ENCODE measurements at places on chromosomes 6 and 20.

- no peak for DNase-seq
Observed at GRCh38 chr6:52641826-52642225, 29.1 kb upstream of the TMEM14A start.

- DNase-seq = no peak
Observed at GRCh38 chr6:45631396-45631795, 253.7 kb upstream of the SUPT3H start.

- no peak for DNase-seq
Observed at GRCh38 chr6:148529010-148529409, 186.4 kb downstream of the SASH1 start.

DNA sequence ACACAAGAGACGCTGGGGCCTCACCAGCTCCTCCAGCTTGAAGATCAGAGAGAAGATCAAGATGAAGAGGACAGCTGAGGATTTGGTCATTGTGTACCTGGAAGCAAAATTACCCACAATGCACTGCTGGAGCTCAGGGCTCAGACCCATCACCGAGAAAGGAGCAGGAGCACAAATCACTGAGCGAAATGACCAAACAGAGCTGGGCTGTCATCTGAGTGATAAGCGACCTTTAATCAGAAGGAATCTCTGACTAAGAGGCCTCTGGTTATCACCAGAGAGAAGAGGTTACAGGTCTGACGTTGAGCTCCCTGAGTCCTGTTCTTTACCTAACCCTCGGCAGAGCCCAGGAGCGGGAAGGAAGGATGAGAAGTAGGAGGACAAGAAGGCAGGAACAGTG, 47.5 kb upstream of the CDH22 start:
- DNase-seq = no peak

GRCh38 chr6:165662749-165663376, at the start of gene PDE10A:
TSS of gene PDE10A (minus strand) at chr6:165663241. CDS start at chr6:165662811, 430 bp downstream.
- DNase-seq = no peak

GRCh38 chr6:81088145-81088544, 664.3 kb downstream of the TENT5A start:
- no peak for DNase-seq

DNA sequence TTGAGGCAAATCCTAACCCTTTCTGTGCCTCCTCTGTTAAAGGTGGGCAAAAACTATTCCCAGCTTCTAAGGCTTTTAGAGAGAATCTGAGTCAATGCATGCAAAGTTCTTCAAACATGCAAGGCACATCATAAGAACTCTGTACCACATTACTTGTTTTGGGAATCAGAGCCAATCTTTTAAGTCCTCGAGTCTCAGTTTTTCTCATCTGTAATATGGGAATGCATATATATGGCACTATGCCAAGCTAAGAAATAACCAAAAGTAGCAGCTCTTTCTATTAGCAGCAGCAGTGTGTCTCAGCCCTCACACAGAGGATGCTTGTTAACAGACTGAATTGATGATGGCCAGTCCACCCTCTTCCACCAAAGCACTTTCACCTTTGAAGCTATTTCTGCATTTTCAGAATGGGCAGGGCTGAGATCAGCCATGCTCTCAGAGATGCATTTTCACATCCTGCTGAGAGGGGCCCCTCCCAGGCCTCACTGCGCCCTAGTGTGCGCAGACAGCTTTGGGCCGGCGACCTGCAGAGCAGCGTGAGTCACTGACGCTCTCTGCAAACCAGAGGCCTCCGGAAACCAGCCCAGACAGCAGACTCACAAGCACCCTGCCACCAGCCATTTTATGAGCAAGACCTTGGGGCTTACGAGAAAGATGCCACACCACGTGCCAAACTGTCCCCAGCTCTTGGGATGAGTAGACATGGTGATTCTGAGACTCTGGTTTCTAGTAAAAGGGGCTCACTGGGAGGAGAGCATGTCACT, 138.0 kb downstream of the NFATC2 start:
- no peak for DNase-seq

- DNase-seq = no peak
Observed at GRCh38 chr6:90328004-90328403, 31.4 kb upstream of the BACH2 start.

GRCh38 chr6:11050731-11051130, 6.6 kb upstream of the ELOVL2 start:
- no peak for DNase-seq

DNA sequence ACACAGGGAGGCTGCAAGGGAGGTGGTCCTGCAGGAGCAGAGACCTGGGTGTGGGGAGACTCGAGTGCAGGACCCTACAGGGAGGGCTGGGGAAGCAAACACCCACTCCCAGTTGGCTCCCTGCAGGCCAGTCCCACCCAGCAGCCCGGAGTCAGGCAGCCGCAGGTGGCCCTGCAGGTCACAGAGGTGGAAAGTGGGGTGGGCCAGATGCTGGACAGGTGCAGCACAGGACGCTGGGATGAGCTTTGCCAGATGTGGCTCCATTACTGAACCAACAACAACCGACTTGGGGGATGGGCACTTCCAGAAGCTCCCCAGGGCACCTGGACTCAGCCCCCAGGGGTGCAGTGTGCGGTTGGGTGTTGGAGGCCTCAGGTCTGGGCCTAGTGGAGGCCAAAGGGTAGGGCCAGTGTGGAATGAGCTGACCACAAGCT, 26.6 kb upstream of the MYT1 start:
- no peak for DNase-seq

DNA sequence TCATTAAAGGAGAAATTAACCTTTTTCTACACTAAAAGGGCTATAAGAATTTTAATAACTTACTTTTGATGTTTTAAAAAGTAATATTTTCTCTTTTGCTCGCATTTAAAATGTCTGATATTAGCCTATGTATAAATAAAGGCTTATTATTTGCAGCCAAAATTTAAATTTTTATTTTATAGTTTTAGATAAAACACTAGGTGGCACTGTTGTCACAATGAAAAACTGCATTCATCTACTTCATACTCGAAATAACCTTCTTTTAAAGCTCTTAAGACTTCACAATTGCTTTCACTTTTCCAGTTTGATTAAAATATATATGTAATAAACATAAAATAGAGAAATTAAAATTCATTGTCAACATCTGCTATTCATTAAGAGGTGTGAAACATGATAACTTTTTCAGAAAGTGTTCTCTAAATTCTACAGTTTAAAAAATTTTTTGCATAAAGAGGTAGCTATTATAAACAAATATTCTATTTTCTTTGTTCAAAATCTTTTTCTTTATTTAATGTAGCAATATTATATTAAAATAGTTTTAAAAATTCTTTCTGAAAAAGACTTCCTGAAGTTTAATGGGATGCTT, 78.8 kb upstream of the DEFB112 start:
- no peak for DNase-seq

DNA sequence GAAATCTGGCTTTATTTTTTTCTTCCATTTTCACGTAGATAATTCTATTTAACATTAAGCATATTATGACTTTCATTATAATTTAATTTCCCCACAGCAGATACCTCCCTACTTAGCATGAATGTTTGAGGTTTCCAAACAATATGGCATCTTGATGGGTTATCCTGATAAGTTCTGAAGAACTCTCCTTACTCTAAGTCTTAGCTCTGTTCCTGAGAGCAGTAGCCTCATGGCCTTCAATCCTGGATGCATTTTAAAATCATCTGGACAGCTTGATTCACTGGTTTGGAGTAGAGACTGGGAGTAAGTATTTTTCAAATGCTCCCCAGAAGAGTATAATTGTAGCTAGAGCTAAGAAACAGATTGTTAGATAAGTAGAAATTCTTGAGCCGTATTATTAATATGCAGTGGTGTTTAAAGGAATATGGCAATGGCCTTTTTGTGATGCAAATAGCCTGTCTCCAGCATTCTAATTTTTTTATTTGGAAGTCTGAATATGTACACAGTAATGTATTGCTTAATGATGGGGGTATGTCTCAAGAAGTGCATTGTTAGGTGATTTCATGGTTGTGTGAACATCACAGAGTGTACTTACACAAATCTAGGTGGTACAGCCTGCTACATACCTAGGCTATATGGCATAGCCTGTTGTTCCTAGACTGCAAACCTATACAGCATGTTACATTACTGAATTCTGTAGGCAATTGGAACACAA, 110.5 kb upstream of the EEF1E1 start:
- DNase-seq = no peak

- DNase-seq = no peak
Observed at GRCh38 chr6:9520417-9521151, 894.3 kb downstream of the TFAP2A start.

- no peak for DNase-seq
Observed at GRCh38 chr20:2279253-2279779, 16.5 kb upstream of the TGM3 start.
